Endothelial cell (in vitro differentiated cells): ENCODE measurements at places on chromosomes 7 and 10. TPM values are rescaled to one million over a fixed set of nuclear protein-coding genes. Genes with fewer than 3 reads are reported as not detected.

TMEM225B gene
- 0.46 TPM for total RNA-seq

CFAP70 gene
- 1.7 TPM for total RNA-seq

ANKRD30A gene
- not detected for total RNA-seq

AFAP1L2 gene
- 0.77 TPM for total RNA-seq

KCND2 gene
- 0.28 TPM for total RNA-seq

HOXA4 gene
- 0.31 TPM for total RNA-seq

SGPL1 gene
- 59.0 TPM for total RNA-seq

DNA sequence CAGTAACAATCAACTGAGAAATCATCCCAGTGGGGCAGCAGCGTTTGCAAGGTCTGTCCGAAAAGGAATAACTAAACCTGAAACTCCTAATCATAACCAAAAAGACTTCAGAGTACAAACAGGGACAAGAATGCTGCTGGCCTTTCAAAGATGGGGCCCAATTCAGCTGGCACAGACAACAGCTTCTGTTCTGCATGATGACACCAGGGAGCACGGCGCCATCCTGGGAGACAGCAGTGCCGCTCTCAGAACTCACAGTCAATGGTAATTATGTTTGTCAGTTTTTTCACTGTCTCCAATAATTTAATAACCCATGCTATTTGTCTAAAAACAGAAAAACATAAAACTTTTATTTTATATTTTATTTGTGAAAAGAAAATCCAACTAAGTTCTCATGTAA lies 90.0 kb downstream of the LARP4B start:
- no peaks in the 10 kb centered on the region for H3K27me3 ChIP-seq
- H3K27ac ChIP-seq, result no peak overlapping the region
- no peak for DNase-seq
- peaks cover 29% of the 10 kb centered on the region for H3K36me3 ChIP-seq
- no peak overlapping the region for H3K4me3 ChIP-seq
- H3K4me1 ChIP-seq, result peaks cover 24% of the 10 kb centered on the region

DNA sequence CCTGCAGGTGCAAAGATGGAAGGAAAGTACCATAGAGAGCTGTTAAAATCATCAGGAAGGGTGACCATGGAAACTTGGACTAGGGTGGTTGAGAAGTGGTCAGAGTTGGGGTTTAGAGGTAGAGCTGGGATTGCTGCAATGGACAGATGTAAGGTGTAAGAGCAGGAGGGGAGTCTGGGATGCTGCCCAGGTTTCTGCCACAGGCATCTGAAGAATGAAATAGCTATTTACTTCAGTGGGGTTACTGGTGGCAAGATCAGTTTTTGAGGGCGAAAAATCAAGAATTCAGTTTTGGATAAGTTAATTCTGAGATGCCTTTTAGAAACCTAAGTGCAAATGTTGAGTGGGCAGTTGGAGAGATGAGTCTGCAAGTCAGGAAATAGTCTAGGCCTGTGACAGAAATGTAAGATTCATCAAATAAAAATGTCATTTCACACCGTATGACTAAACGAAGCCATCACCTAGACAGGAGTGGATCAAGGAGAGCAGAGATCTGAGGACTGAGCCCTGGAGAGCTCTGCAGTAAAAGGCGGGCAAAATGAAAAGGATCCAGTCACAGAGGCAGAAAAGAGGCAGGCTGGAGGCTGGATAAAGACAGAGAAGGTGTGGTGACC lies 22.7 kb upstream of the TOMM7 start:
- no peak overlapping the region for H3K27ac ChIP-seq
- no peak overlapping the region for H3K4me3 ChIP-seq
- no peak for DNase-seq
- no peaks in the 10 kb centered on the region for H3K27me3 ChIP-seq
- peaks cover 3% of the 10 kb centered on the region for H3K36me3 ChIP-seq
- H3K4me1 ChIP-seq, result peaks cover 22% of the 10 kb centered on the region

GRCh38 chr10:113060201-113061053 lies 110.4 kb downstream of the TCF7L2 start:
- peaks cover 6% of the 10 kb centered on the region for H3K36me3 ChIP-seq
- no peak overlapping the region for H3K4me3 ChIP-seq
- H3K27ac ChIP-seq, result peak overlapping the region; percentile 86
- DNase-seq, result peak; percentile 15
- peaks cover 3% of the 10 kb centered on the region for H3K27me3 ChIP-seq

DNA sequence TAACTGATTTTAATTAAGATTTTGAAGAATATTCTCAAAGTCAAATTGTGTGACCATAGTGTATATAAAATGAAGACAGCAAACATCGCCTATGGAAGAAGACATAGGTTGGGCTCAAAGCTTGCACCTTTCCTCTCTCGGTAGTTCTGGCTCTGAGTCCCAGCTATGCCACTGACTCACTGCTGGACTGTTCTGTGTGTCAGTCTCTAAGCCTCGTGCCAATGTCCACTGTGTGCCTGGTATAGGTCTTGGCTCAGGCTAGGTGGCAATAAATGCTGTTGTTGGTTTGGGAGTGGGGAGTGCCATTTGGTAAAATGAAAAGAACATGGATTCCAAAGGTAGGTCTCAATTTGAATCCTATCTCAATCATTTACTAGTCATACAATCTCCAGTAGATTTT lies 137.5 kb upstream of the RHEB start:
- no peak overlapping the region for H3K27ac ChIP-seq
- no peaks in the 10 kb centered on the region for H3K4me1 ChIP-seq
- DNase-seq, result no peak
- no peaks in the 10 kb centered on the region for H3K36me3 ChIP-seq
- no peaks in the 10 kb centered on the region for H3K27me3 ChIP-seq

DNA sequence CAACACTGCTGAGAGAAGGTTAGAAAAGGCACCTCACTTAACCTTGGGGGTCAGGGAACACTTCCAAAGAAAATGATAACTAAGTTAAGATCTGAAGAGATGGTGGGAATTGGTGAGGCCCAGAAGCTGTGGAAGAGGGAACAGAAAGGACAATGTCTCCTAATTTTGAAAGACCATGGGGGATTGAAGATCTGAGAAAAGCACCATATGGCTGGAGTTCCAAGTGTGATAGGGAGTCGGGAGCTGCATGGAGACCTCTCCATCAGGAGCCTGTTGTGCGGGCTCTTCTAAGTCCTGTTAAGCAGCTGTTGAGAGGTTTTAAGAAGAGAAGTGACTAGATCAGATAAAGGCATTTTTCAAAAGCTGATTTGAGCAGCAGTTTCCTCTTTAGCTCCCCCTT lies 254.3 kb downstream of the CDK14 start:
- H3K36me3 ChIP-seq, result no peaks in the 10 kb centered on the region
- H3K27ac ChIP-seq, result no peak overlapping the region
- no peak for DNase-seq
- H3K4me3 ChIP-seq, result no peak overlapping the region
- peaks cover 5% of the 10 kb centered on the region for H3K27me3 ChIP-seq
- H3K4me1 ChIP-seq, result no peaks in the 10 kb centered on the region

- peaks cover 9% of the 10 kb centered on the region for H3K27me3 ChIP-seq
Observed at GRCh38 chr7:104980841-104981671, 32.9 kb upstream of the KMT2E start.

DNA sequence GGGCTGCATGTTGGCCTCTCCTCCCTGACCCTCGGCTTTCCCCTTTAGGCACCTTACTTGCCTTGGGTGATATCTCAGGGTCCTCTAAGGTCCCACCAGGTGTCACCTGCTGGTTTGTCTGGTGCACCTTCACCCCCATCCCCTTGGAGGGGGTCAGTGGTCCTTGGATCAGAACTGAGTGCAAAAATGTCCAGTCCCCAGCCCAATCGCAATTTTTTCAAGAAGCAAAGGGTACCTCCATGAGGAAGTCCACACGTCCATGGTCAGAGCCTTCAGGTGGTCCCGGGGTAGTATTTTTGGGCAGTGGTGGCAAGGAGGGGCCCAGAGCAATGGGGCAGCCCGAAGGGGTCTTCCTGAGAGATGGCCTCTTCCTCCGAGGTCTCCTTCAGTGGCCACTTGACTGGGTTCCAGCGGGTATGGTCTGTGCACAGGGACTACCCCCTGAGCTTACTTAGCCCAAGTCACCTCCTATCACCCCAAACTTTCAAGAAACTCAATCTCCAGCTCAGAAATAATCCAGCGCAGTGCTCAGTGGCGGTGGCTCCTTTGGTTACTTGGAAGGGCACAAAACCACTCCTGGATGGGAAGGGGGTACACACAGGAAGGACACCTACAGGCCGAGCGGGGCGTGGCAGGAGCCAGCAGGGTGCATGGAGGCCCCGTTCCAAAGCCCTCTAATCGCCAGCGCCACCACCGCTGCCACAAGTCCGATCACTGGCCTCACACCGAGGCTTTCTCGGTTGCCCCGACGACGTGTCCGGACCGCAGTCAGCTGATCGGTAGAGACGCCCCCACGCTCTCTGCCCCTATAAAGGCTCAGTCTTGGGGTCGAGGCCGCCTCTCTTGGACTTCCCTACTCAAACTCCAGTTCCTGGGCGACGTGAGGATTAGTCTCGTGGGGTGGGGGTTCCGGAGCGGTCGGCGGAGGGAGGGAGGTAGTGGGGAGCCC lies 4.5 kb downstream of the SAP25 start:
- H3K27ac ChIP-seq, result peak overlapping the region; percentile 59
- H3K27me3 ChIP-seq, result peaks cover 18% of the 10 kb centered on the region
- DNase-seq, result peak; percentile 64
- peaks cover 15% of the 10 kb centered on the region for H3K4me1 ChIP-seq

DNA sequence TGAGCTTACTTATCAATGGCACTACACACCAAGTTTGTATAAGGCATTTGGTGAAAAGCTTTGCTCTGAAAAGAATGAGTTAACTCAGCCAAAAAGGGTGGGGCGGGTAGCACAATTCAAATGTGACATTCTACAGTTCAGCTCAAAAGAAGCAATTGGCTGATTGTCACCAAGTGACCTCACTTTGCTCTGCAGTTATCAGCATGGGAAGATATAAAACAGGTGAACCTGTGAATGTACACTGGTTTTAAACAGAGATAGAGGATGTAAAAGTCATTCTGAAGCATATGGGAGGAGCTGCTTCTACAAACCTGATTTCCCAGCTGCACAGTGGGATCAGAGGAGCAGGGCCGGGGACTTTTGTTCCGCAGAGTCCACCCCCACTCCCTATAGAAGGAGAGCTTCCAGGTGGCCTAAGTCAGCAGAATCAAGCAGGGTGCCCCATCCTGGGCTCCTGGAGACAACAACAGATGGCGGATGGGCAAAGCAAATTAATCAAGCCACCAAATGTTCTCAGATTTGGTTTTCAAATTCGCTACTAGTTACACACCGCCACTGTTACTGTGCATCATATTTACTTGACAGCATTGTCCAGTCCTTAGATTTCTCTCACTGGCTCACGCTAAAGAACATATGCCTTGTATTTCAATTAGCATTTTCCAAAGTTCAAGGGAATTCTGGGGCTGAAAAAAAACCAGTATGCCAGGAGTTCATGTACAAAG lies 27.5 kb upstream of the NPVF start:
- H3K27me3 ChIP-seq, result no peaks in the 10 kb centered on the region
- H3K36me3 ChIP-seq, result no peaks in the 10 kb centered on the region
- H3K4me3 ChIP-seq, result no peak overlapping the region
- no peaks in the 10 kb centered on the region for H3K4me1 ChIP-seq
- DNase-seq, result no peak

- no peak overlapping the region for H3K4me3 ChIP-seq
- DNase-seq, result no peak
- no peaks in the 10 kb centered on the region for H3K36me3 ChIP-seq
Observed at GRCh38 chr7:96342049-96342448, 20.2 kb upstream of the SLC25A13 start.

DNA sequence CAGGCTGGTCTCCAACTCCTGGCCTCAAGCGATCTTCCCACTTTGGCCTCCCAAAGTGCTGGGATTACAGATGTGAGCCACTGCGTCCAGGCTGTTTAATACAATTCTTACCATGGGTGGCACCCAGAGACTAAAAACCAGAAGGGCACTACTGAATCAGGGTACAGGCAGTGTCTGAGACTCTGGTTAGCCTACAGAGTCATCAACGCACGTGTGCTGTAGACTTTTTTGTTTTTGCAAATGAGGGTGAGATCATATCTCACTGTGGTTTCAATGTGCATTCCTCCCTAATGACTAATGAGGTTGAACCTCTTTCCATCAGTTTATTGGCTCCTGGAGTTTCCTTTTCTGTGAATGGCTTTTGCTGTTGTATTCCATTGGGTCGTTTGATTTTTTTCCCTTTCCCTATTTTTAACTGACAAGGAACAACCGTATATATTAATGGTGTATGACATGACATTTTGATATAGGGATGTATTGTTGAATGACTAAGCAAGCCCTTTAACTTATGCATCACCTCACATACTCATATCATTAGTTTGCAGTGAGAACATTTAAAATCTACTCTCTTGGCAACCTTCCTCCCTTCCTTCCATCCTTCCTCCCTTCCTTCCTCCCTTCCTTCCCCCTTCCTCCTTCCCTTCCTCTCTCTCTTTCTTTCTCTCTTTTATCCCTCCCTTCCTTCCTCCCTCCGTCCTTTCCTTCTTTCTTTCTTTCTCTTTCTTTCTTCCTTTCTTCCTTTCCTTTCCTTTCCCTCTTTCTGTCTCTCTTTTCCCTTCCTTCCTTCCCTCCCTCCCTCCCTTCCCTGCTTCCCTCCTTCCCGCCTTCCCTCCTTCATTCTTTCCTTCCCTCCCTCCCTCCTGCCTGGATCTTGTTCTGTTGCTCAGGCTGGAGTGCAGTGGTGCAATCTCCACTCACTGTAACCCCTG lies 9.3 kb upstream of the TMEM270 start:
- no peaks in the 10 kb centered on the region for H3K36me3 ChIP-seq
- no peak overlapping the region for H3K27ac ChIP-seq
- no peak for DNase-seq
- peaks cover 8% of the 10 kb centered on the region for H3K4me1 ChIP-seq
- H3K27me3 ChIP-seq, result peaks cover 7% of the 10 kb centered on the region
- H3K4me3 ChIP-seq, result no peak overlapping the region

DNA sequence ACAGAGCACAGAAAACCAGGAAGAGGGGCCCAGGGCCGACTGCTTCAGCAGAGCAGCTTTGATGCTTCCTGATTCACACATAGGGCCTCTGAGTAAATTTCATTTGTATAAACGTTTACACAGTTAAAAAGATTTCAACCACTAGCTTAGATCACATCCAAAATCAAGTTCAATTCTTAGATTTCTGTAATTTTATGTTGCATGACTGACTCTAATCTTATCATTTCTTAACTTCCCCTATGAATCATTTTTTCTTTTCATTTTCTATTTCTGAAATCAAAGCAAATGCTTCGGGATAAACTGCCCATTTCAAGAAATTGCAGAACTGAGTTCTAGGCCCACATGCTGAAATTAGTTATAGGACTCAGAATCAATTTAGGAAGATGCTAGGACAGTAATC lies 224.7 kb downstream of the INHBA start:
- no peak overlapping the region for H3K4me3 ChIP-seq
- no peak for DNase-seq
- no peaks in the 10 kb centered on the region for H3K4me1 ChIP-seq

- peaks cover 4% of the 10 kb centered on the region for H3K4me1 ChIP-seq
- H3K36me3 ChIP-seq, result peaks cover 4% of the 10 kb centered on the region
- DNase-seq, result no peak
- H3K4me3 ChIP-seq, result no peak overlapping the region
Observed at GRCh38 chr10:1633783-1634182, 103.5 kb downstream of the ADARB2 start.

DNA sequence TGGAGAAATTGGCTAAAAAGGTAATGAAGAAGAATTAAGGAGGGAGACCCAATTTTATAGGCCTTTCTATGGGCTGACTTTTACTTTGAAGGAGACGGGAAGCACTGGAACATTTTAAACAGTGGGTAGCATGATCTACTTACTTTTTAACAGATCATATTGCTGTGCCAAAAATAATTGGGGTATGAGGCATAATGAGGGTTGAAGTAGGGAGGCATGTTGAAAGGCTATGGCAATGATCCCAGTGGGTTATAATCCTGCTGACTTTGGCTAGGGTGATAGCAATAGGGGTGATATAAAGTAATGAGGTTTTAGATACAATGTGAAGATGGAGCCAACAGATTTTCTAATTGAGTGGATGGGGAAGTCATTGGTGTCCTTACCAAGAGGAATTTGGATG lies 73.2 kb downstream of the GPR37 start:
- H3K36me3 ChIP-seq, result no peaks in the 10 kb centered on the region
- DNase-seq, result no peak
- no peak overlapping the region for H3K4me3 ChIP-seq
- H3K4me1 ChIP-seq, result no peaks in the 10 kb centered on the region
- peaks cover 3% of the 10 kb centered on the region for H3K27me3 ChIP-seq
- no peak overlapping the region for H3K27ac ChIP-seq
